ENCODE measurements at places on chromosomes 1 and 21. TPM values are rescaled to one million over a fixed set of nuclear protein-coding genes. Genes with fewer than 3 reads are reported as not detected.

- no peak for DNase-seq
These were observed 18.2 kb downstream of the TMEM201 start for GRCh38 chr1:9606948-9607347.

DNA sequence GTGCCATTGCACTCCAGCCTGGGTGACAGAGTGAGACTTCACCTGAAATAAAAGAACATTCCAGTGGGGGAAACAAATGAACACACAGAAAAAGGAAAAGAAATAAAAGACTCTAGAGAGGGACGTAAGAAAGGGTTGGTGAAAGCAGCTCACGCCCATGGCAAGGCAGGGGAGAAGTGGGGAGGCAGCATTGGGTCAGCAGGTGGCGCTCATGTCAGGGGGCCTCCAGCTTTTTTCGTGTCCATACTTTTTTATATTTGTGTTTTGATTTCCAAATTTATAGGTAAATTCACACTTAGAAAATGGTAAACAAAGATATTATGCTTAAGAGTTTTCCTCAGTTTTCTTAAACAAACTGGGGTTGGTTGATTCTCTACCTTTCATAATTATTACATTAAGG is 45.5 kb downstream of the VPS13D start:
- no peak for DNase-seq

Gene UTS2
- total RNA-seq = not detected

GRCh38 chr21:44940116-44940631 is 345 bp downstream of the SLX9 start:
- no peak for DNase-seq

- no peak for DNase-seq
These were observed 41.0 kb upstream of the APOBEC4 start for GRCh38 chr1:183694066-183694465.

Gene XPR1
- total RNA-seq = 25.1 TPM

All from IMR-90 (cell line).